ENCODE measurements at places on chromosomes 7 and 10.

DNA sequence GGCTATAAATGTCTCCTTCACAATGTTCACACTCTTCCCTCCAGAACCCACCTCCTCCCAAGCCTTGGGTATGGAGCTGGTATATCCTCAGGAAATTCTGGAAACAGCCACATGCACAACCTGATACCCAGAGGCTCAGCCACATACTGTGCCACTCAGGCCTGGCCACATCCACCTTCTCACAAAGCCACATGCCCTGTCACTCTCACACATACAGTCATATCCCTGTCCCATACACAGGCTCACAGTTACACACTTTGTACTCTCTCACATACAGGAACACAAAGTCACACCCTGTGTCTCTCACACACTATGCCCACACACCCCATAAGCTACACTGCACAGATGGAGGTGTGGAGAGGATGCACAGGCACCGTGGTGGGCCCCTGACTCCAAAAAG lies 10.1 kb downstream of the KCNIP2 start:
- DNase-seq = no peak

DNA sequence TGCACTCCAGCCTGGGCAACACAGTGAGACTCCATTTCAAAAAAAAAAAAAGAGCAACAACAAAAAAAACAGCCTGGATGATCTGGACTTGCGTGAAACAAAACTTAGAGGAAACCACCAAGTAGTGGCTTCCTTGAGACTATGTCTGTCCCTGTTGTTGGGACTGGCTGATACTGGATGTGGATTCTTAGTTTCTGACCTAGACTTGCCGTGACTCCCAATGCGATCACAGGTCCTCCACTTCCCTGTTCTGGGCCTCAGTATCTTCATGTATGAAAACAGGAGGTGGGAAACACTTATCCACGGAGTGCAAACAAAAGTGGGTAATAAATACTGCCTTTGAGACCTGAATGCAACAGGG lies 125.7 kb downstream of the PRPF18 start:
- no peak for DNase-seq

GRCh38 chr7:25006276-25006675 lies 26.3 kb upstream of the OSBPL3 start:
- DNase-seq = no peak

DNA sequence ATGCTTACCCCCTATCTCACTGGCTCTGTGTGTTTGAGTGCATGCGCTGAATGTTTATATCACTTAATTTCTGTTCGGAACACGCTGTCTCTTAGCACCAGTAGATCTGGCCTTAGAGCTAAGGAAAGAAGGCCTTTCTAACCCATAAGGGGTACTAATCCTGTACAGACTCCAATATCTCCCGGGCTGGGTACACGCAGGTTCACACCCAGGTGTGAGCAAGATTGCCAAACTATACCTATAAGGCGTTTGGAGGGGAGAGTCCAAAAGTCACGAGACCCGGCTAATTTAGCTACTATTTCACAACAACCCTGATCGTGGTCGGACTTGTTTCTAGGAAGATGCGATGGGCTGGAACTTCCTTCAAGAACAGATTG lies 727 bp upstream of the PDSS1 start:
- DNase-seq = peak; percentile 64

Data from fibroblast of mammary gland (primary cell).